ENCODE measurements at places on chromosomes 1 and 21. TPM values are rescaled to one million over a fixed set of nuclear protein-coding genes. Genes with fewer than 3 reads are reported as not detected.

DNA sequence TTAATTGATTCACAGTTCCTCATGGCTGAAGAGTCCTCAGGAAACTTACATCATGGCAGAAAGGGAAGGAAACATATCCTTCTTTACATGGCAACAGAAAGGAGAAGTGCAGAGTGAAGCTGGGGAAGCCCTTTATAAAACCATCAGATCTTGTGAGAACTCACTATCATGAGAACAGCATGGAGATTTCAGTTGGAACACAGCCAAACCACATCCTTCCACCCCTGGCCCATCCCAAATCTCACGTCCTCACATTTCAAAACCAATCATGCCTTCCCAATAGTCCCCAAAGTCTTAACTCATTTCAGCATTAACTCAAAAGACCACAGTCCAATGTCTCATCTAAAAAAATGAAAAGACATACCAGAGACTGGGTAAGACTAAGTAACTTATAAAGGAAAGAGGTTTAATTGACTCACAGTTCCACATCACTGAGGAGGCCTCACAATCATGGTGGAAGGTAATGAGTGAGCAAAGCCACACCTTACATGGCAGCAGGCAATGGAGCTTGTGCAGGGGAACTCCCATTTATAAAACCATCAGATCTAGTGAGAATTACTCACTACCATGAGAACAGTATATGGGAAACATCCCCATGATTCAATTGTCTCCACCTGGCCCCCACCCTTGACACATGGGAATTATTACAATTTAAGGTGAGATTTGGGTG lies 105.2 kb downstream of the MRPL39 start:
- no peaks in the 10 kb centered on the region for H3K36me3 ChIP-seq
- H3K4me3 ChIP-seq: no peak overlapping the region
- no peaks in the 10 kb centered on the region for H3K4me1 ChIP-seq
- no peak overlapping the region for H3K27ac ChIP-seq
- DNase-seq: no peak
- H3K27me3 ChIP-seq: no peaks in the 10 kb centered on the region

DNA sequence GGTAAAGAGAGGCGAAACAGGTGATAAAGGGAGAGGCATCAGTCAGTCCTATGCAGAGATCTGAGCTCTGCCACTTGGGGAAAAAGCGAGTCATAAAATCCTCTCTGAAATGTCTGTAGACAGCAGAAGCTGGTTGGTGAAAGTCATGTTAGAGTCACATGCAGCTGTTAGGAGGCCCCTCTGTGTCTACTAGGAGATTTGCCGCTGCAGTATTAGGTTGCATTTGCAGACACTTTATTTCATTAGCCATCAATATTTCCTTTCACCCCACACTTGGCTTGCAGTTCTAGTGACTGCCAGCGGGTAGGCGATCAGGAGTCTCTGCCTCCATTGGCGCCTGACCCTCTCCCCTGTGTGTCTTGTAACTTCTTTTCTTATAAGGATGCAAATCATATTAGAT lies 16.2 kb downstream of the ATP1A4 start:
- H3K27me3 ChIP-seq: peaks cover 5% of the 10 kb centered on the region
- H3K4me1 ChIP-seq: peaks cover 6% of the 10 kb centered on the region
- no peak for DNase-seq
- no peak overlapping the region for H3K27ac ChIP-seq
- H3K36me3 ChIP-seq: no peaks in the 10 kb centered on the region
- H3K4me3 ChIP-seq: no peak overlapping the region

GRCh38 chr1:182203191-182203875 lies 141.8 kb upstream of the ZNF648 start:
- H3K4me3 ChIP-seq: no peak overlapping the region
- no peaks in the 10 kb centered on the region for H3K36me3 ChIP-seq

DNA sequence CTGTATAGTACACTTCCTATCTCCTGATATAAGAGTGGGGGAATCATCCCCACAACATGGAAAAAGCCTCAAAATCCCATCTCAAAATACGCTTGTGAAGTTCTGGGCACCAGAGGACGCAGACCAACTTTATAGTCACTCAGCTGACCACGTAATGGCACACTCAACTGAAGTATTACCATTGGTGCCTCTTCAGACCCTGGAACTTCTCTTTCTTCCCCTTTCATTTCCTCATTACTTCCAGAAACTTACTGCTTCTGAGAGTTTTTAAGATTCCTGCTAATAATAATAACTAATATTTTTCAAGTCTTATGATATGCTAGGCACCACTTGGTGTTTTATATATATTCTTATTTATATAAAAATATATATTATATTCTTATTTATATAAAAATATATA lies 202.6 kb downstream of the PTPRC start:
- H3K27me3 ChIP-seq: no peaks in the 10 kb centered on the region
- H3K4me3 ChIP-seq: no peak overlapping the region

DNA sequence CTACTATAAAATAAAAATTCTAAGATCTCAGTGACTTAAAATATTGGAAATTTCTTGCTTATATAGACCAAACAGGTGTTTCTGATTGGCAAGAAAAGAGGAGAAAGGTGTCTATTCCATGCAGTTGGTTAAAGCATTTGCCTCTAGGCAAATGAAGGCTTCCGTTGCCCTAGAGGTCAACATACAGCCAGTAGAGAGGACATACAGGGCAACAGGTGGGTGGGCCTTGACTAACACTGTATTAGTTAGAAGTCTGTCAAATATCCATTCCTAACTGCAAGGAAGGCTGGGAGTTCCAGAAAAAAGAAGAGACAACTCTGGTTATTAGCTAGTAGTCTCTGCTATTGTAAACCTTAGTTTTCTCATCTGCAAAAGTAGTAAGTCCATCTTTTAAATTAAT lies 43.0 kb downstream of the TNFSF4 start:
- no peak for DNase-seq
- no peaks in the 10 kb centered on the region for H3K4me1 ChIP-seq
- H3K4me3 ChIP-seq: no peak overlapping the region
- H3K36me3 ChIP-seq: no peaks in the 10 kb centered on the region

LHX8 gene
- not detected for total RNA-seq

NBPF20 gene
- 2.7 TPM for total RNA-seq

FAM110D gene
- 6.9 TPM for total RNA-seq

DNA sequence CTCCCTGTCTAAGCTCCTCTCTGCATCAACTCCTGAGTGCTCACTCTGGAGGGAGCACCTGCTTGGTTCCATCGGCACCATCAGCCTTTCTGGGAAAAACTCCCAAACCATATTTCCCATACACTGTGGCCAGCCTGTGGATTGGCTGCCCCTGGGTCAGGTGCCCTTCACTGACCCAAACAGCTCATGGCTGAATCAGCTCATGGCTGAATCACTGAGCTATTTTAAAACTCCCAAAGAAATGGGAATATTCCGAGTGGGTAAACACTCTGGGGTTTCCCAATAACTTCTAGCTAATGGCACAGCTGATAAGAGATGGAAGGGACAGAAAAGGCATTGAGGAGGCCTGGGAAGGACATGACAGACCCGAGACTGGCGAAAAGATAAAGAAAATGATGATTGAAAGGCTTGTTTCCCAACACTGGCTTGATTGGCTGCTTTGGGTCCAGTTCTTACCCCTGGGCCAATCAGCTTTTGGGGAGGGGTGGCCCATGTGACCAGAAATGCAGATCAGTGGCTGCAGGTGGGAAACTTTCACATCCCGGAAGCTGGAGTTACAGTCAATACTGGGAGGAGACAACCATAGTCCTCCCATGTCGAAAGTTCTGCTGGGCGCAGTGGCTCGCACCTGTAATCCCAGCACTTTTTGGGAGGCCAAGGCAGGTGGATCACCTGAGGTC lies 37.3 kb upstream of the KAZN start:
- H3K4me1 ChIP-seq: no peaks in the 10 kb centered on the region
- peaks cover 5% of the 10 kb centered on the region for H3K27me3 ChIP-seq
- no peak overlapping the region for H3K27ac ChIP-seq
- no peaks in the 10 kb centered on the region for H3K36me3 ChIP-seq
- H3K4me3 ChIP-seq: no peak overlapping the region

GRCh38 chr1:171922999-171923398 lies 81.7 kb downstream of the DNM3 start:
- no peak for DNase-seq
- no peaks in the 10 kb centered on the region for H3K27me3 ChIP-seq
- H3K4me1 ChIP-seq: peaks cover 5% of the 10 kb centered on the region
- no peaks in the 10 kb centered on the region for H3K36me3 ChIP-seq
- no peak overlapping the region for H3K4me3 ChIP-seq

- no peak within 1 kb of the TSS for H3K4me3 ChIP-seq
- H3K27ac ChIP-seq: no peak within 1 kb of the TSS
Observed at GRCh38 chr1:13513895-13514546, at the start of gene LRRC38. LRRC38 (minus strand) TSS chr1:13514003; CDS start chr1:13513593, 410 bp downstream.

- H3K27ac ChIP-seq: no peak overlapping the region
- H3K27me3 ChIP-seq: peaks cover 7% of the 10 kb centered on the region
- H3K4me3 ChIP-seq: no peak overlapping the region
- H3K36me3 ChIP-seq: no peaks in the 10 kb centered on the region
- no peak for DNase-seq
Observed at GRCh38 chr1:29504196-29504595, 267.9 kb downstream of the PTPRU start.

DNA sequence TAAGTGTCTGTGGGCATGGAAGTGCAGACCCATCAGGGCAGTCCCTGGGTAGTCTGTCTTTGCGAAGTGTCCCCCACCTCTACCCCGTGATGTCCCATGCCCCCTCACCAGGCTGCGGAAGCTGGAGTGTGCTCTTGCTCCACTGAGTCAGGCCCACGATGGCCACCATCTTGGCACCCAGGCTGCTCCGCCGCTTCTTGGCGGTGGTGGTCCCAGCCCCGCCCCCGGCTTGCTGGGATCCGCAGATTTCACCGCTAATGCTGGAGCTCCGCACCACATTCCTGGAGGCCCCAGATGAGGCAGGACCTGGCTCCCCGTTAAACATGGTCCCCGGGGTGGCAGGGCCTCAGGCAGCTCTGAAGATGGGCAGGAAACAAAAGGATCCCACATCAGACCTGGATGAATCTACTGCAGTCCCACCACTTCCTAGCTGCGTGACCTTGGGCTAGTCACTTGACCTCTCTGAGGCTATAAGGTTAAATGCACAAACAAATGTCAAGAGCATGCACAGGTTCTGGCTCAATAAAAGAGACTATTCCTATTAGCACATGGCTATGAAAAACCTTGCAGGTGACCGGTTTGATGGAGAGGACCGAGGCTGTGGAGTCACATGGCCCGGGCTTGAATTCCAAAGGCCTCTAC lies 23.8 kb downstream of the RIMS3 start:
- no peaks in the 10 kb centered on the region for H3K36me3 ChIP-seq
- no peak for DNase-seq
- no peaks in the 10 kb centered on the region for H3K4me1 ChIP-seq

DNA sequence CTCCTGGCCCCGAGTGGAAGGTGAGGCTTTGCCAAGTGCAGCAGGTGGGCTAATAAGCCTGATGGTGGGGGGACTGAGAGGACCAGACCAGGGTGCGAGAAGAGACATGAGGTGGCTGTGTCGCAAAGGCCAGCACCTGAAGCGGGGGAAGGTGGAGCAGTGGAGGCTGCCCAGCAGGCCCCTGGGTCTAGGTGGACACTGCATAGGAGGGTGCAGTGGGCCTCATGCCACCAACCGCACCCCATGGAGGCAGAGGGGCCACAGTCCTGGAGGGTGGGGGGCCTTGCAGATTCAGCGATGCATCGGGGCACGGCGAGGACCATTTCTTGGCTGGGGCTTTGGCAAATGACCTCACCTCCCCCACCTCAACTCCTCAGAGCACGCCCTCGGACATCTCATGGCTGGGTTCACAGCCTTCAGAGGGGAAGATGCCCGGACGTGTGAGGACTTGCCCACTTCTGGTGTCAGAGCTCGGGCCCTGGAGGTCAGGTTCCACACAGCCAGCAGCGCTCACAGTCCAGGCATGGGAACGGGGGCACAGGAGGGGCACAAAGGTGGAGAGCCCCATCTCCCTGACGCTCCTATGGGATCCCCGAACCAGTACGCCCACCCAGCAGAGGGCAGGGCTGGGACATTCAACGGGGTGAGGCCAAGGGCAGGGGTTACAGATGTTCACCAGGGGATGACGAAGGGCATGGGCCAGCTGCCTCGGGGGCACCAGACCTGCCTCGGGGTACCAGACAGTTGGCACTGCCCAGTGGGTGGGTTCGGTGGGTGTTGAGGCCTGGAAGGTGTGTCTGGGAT lies 35.4 kb downstream of the UBE2G2 start:
- H3K4me3 ChIP-seq: no peak overlapping the region
- H3K27ac ChIP-seq: no peak overlapping the region
- peaks cover 18% of the 10 kb centered on the region for H3K36me3 ChIP-seq
- H3K4me1 ChIP-seq: no peaks in the 10 kb centered on the region

- H3K4me3 ChIP-seq: no peak overlapping the region
- no peak overlapping the region for H3K27ac ChIP-seq
- no peak for DNase-seq
- no peaks in the 10 kb centered on the region for H3K36me3 ChIP-seq
- no peaks in the 10 kb centered on the region for H3K27me3 ChIP-seq
Observed at GRCh38 chr1:116076831-116077230, 34.4 kb upstream of the MAB21L3 start.

NUP210L gene
- 2.1 TPM for total RNA-seq

- no peak overlapping the region for H3K4me3 ChIP-seq
- H3K36me3 ChIP-seq: no peaks in the 10 kb centered on the region
- peaks cover under 1% of the 10 kb centered on the region for H3K4me1 ChIP-seq
- H3K27ac ChIP-seq: peak overlapping the region; percentile 2
Observed at GRCh38 chr1:228930479-228930957, 195.2 kb downstream of the RHOU start.

DNA sequence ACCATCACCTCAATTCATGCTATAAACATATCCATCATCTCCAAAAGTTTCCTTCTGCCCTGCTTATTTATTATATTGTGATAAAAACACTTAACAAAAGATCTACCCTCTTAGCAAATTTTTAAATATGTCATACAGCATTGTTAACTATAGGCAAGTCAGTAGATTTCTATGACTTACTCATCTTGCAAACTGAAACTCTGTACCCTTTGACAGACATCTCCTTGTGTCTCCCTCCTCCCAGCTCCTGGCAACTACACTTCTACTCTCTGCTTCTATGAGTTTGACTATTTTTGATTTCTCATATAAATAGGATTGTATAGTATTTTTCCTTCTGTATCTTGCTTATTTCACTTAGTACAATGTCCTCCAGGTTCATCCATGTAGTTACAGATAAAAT lies 174.8 kb downstream of the TNFSF18 start:
- H3K4me3 ChIP-seq: no peak overlapping the region
- DNase-seq: no peak
- no peaks in the 10 kb centered on the region for H3K27me3 ChIP-seq
- H3K4me1 ChIP-seq: no peaks in the 10 kb centered on the region
- no peaks in the 10 kb centered on the region for H3K36me3 ChIP-seq

DNASE2B gene
- 21.7 TPM for total RNA-seq

PSMD4 gene
- 112 TPM for total RNA-seq

DNA sequence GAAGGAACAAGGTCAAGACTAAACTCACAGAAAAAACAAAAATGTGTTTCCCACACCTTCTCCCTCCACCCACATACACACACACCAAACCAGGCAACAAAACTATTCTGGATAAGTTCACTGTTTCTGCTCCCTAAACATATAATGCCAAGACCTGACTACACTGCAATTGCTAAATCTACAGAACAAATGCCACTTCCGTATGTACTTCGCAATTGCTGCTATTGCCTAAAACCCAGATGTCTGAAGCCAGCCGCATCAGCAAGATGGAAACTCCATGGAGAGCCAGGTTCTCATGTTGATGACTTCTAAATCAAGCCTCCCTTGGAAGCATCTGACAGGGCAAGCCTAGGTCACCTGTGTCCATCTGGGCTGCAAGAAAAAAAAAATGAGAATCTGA lies 8.3 kb upstream of the AIM2 start:
- no peaks in the 10 kb centered on the region for H3K27me3 ChIP-seq
- DNase-seq: no peak
- H3K4me1 ChIP-seq: no peaks in the 10 kb centered on the region

GBP1 gene
- 42.2 TPM for total RNA-seq

CALML6 gene
- total RNA-seq: 0.90 TPM

Measured in upper lobe of right lung (tissue), 1 donor.